Renal pelvis (tissue), 12 donors: ENCODE measurements at places on chromosomes 4 and X.

DNA sequence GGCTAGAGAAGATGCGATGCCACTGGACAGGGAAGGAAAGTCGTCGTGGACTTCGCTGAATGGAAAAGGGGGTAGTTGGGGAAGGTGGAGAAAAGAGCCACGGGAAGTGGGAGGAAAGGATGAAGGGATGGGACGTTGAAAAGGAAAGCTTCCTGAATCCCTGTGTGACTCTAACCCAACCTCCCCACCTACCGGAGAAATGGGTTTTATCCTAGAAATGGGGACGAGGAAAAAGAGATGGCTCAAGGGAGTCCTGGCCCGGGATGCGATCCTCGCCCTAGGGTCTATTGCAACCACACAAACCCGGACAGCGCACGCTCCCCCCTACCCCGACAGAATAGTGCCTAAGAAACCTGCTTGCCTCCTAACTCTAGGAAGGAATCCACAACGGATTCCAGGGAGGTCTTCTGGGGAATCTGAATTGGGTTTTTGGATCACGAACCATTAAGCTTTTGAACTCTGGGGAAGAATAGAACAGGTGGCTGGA lies 738 bp upstream of the TSPAN5 start:
- DNase-seq = no peak

DNA sequence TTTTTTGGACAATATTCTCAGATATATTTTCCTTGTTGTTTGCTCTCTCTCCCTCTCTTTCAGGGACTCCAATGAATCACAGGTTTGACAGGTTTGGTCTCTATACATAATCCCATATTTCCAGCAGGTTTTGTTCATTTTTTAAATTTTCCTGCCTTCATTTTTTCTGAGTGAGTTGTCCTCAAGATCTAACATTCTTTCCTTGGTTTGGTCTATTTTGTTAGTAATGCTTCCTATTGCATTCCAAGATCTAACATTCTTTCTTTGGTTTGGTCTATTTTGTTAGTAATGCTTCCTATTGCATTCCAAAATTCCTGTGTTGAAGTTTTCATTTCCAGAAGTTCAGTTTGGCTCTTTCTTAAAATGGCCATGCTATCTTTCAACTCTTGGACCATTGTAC lies 45.3 kb upstream of the ZMAT1 start:
- no peak for DNase-seq

DNA sequence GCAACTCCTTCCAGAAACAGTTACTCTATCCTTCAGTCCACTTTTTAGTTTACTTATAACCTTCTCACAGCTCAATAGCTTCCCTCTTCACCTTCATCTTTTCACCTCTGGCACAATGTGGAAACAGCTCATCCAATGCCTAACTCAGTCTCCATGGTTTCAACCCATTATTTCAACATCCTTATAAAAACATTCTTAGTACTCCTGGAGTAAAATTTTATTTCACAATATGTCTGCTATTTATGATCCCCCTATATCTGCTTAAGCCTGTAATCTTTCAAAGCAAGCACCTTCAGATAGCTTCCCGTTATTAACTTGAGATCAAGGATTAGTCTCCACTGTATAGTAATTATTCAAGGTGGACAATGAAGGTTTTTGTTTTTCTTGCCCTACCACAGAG lies 156.3 kb downstream of the GASK1B start:
- DNase-seq = no peak

GRCh38 chrX:128106630-128107029 lies 54.4 kb upstream of the ACTRT1 start:
- peak; percentile 1 for DNase-seq

- no peak for DNase-seq
Measured at GRCh38 chrX:71082124-71082647, 13.5 kb upstream of the FOXO4 start.

DNA sequence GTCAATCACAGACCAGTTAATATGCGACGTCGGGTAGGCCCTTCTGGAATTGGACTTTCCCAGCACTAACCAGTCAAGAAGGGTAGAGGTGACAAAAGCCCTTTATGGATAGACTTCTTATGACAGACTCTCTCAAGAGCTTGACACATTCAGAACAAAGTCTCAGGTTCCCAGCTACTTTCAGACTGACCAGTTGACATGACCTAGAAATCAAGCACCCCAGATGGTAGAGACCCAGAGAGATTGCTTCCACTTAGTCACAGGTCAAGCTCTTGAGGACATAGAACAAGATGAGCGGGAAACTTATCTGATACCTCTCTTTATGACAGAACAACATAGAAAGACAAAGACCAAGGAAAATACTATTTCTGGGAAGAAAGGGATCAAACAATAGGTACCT lies 21.4 kb upstream of the HERC6 start:
- DNase-seq = no peak

DNA sequence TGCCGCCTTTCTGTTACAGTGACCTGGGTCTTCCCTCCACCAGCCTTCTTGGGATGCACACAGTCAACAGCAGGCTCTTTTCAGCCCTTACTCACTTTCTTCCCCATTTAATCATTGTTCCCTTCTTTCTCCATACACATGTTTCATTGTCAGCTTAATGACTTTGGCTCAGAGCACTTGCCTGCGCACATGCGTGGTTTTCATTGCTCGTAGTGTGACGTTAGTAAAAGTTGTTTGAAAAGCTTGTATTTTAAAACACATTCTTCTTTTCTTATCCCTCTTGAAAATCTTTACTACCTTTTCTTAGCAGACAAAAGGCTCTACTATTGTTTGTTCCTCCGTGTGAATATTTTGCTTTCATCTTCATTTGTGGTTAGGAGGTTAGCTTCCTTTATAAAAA lies 19.7 kb upstream of the SCOC start:
- DNase-seq = peak; percentile 45

DNA sequence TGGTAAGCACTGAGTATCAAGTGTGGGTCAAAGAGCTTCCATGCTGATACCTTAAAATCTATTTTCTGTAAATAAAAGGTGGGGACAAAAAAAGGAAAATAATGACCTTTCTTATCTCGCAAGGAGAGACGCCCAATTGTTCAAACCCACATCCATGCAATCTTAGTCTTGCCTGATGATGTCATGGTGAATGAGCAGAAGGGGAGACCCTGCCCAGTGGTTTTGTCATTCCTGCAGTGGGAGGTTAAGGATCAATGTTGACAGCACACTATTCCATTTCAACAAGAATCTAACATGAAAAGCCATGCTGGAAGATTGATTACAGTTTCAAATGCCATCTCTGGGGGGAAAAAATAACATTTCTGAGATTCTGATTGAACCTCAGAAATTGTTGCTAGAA lies 40.7 kb upstream of the PUDP start:
- no peak for DNase-seq

DNA sequence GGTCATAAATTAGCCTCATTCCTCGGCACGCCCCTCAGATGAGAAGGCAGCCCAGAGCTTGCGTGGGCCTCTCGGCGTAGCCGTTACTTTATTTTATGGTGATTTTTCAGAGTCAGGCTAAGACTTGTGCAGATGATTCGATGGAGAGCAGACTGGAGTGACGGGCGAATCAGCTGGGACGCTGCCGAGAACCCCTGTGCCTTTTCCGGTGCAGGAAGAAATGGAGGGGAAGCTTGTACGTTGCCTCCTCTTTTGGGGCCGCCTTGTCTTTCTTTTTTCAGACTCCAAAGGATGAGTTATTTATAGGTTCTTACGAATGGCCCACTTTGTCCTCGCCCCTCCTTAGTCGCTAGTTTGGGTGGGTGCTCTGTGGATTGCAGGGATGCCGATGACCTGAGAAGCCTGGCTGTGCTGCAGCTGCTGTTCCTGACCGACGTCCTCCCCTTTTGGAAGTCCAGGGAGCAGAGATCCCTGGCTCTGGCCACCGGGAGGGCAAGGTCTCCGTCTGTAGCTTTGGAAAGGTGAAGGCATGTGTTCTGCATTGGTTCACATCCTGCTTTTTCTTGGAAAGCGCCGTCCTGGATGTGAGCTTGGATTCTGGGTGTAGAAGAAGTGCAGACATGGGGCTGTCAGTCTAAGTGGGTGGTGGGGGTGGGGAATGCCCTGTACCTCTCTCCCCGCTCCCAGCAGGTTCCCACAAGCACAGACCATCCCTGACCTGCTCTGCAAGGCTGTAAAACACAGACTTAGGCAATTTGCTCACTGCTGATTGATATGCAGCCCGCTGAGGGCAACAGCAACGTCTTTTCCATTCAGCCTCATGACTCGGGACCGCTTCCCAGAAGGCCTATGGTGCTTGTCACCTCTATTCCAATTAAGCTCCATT lies 9.3 kb downstream of the SORCS2 start:
- DNase-seq = no peak

DNA sequence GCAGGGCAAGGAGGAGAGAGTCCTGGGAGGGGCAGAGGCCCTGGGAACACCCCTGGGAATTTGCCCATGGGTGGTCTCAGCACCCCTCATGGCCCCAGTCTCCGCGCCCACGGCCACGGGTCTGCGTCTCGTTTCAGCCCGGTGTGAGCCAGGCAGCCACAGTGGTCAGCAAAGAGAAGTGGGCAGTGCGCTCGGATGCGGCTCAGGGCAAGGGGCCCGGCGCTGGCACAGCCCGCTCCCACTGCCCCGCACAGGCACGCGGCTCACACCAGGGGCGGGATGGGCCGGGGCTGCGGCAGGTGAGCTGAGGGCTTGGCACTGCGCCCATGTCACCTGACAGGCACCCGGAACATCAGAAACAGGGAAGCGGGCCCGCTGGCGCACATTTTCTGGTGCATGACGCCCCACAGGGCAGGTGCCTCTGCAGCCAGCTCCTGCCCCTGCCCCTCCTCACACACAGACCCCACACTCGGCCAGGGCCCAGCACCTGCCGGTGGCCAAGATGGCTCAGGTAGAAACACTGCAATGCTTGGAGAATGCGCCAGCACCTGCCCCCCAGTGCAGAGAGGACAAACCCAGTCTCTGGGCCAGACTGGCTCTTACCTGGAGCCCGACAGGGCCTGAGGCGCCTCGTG lies 41.9 kb upstream of the MXD4 start:
- no peak for DNase-seq

GRCh38 chr4:15479089-15479912 lies 9.6 kb downstream of the CC2D2A start:
- peak; percentile 92 for DNase-seq
